ENCODE measurements at places on chromosomes 7 and 10. TPM values are rescaled to one million over a fixed set of nuclear protein-coding genes. Genes with fewer than 3 reads are reported as not detected.

The GSTO2 gene
- polyA plus RNA-seq: 25.9 TPM

The HOXA4 gene
- polyA plus RNA-seq: 6.0 TPM

The PPP1R3C gene
- polyA plus RNA-seq: 2.2 TPM

The CDK14 gene
- polyA plus RNA-seq: 5.9 TPM

The PAOX gene
- 4.4 TPM for polyA plus RNA-seq

The HOXA7 gene
- polyA plus RNA-seq: 1.0 TPM

The ABCC2 gene
- polyA plus RNA-seq: 0.82 TPM

The THNSL1 gene
- polyA plus RNA-seq: 2.0 TPM

The SRRM3 gene
- polyA plus RNA-seq: 0.71 TPM

The NPC1L1 gene
- 0.01 TPM for polyA plus RNA-seq

The NKX1-2 gene
- polyA plus RNA-seq: 0.02 TPM

The NME8 gene
- polyA plus RNA-seq: 0.65 TPM

The MTG1 gene
- polyA plus RNA-seq: 44.7 TPM

The SPDYE1 gene
- polyA plus RNA-seq: not detected

The HOXA3 gene
- polyA plus RNA-seq: 1.9 TPM

The HMX2 gene
- not detected for polyA plus RNA-seq

The ANKRD7 gene
- 0.03 TPM for polyA plus RNA-seq

The CNPY1 gene
- polyA plus RNA-seq: not detected

The UNCX gene
- not detected for polyA plus RNA-seq

The C7orf33 gene
- not detected for polyA plus RNA-seq

The CFAP46 gene
- polyA plus RNA-seq: 3.1 TPM

The EPO gene
- 0.10 TPM for polyA plus RNA-seq

The NUTM2D gene
- polyA plus RNA-seq: 1.8 TPM

The SUGCT gene
- 0.23 TPM for polyA plus RNA-seq

The FAM53B gene
- polyA plus RNA-seq: 15.3 TPM

The CSGALNACT2 gene
- 9.8 TPM for polyA plus RNA-seq

The WDR91 gene
- 11.3 TPM for polyA plus RNA-seq

The GJC3 gene
- 0.22 TPM for polyA plus RNA-seq

The UCN3 gene
- 0.17 TPM for polyA plus RNA-seq

The FAM24B gene
- polyA plus RNA-seq: 3.3 TPM

The TSPAN12 gene
- 24.6 TPM for polyA plus RNA-seq

The ETV1 gene
- 27.4 TPM for polyA plus RNA-seq

The EVX1 gene
- polyA plus RNA-seq: not detected

The TRIM50 gene
- 0.08 TPM for polyA plus RNA-seq

The SEPTIN7 gene
- polyA plus RNA-seq: 133 TPM
